ENCODE measurements at places on chromosomes 16 and 17.

GRCh38 chr17:73551759-73552158 is 92.5 kb downstream of the SDK2 start:
- no peak for DNase-seq

- DNase-seq, result no peak
Measured at GRCh38 chr16:2776500-2777139, 460 bp downstream of the ELOB start.

DNA sequence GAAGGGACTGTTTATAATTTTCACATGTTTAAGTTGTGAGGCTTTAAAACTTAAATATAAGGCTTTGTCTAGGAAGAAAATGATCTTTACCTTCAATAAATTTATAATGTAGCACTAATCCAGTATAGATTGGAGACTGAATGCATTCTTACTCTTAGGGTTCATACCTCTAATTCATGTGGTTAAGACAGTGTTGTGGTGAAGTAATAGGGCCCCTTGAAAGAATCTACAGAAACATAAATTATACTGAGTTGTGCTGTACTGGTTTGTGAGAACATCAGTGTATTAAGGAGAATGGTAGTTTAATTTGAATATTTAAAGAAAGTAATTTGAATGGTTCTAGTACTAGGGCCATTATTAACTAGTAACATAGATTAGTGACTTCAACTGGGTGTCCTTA is 13.7 kb downstream of the HAPSTR1 start:
- no peak for DNase-seq

- DNase-seq, result no peak
Measured at GRCh38 chr16:67685388-67686112, 18.9 kb downstream of the C16orf86 start.

DNA sequence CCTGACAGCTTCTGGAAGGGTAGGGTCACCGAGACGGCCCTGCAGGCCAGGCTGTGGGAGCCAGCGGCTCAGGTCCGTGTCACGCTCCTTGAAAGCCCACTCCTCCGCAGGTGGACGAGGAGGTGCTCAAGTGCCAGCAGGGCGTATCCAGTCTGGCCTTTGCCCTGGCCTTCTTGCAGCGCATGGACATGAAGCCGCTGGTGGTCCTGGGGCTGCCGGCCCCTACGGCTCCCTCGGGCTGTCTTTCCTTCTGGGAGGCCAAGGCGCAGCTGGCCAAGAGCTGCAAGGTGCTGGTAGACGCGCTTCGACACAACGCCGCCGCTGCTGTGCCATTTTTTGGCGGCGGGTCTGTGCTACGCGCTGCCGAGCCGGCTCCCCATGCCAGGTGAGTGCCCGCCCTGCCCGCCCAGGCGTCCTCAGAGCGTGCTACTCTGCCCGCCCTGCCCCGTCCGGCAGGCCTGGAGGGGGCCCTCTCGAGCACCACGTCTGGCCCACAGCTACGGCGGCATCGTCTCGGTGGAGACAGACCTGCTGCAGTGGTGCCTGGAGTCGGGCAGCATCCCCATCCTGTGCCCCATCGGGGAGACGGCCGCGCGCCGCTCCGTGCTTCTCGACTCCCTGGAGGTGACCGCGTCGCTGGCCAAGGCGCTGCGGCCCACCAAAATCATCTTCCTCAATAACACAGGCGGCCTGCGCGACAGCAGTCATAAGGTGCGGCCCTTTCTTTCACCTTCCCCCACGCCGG is 1.3 kb downstream of the NAGS start:
- no peak for DNase-seq

- no peak for DNase-seq
Measured at GRCh38 chr16:50745940-50746339, 4.1 kb downstream of the CYLD start.

- no peak for DNase-seq
Measured at GRCh38 chr17:74389084-74389753, 21.9 kb downstream of the GPR142 start.

DNA sequence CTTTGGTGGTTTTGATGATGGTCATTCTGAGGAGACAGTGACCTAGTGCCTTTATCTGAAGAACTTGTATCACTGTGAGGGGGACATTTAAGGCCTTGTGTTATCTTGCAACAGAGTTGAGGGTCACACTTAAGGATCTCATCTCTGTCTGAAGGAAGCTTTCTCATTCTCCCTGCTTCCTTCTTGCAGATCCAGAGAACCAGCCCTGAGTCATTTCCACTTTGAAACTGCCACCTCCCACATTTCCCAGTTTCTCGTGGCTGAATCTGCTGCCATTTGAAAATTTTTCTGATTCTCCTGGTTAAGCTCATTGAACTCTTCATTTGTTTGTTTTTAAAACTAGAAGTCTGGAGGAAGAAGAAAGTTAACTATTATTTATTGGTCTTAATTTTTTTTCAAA is 190.2 kb upstream of the CDH11 start:
- DNase-seq, result no peak

DNA sequence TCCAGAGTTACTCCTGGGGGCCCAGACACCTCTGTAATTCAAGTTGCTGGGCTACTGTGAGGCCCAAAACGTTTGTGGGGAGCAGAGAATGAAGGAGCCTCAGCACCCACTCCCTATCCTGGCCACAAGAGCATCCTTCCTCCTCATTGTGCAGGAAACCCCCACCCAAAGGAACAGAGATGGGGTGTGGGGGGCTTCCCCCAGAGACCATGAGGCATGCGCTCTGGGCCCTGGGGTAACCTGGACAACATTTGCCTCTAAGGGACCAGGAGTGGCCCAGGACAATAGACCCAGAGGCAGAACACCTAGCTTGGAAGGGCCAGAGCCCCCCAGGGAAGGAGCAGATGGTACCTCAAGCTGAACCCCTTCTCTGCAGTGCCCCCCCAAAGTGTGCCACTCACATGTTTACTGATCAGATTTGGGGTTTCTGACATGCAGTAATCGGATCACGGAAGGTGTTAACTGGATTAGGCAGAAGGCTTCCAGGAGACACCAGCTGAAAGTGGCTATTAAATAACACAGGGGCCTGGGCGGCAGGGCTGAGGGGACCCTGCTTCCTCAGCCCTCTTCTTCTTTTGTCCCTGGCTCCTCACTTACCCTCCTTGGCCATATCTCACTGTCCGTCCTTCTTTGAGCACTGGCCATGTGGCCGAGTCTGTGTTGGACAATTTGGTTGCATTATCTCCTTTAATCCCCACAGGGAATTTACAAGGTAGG is 50.8 kb downstream of the SDK2 start:
- DNase-seq, result no peak

- DNase-seq, result no peak
Measured at GRCh38 chr16:53911513-53911912, 207.6 kb downstream of the FTO start.

- DNase-seq, result no peak
Measured at GRCh38 chr16:27778171-27778925, 228.4 kb downstream of the KATNIP start.

DNA sequence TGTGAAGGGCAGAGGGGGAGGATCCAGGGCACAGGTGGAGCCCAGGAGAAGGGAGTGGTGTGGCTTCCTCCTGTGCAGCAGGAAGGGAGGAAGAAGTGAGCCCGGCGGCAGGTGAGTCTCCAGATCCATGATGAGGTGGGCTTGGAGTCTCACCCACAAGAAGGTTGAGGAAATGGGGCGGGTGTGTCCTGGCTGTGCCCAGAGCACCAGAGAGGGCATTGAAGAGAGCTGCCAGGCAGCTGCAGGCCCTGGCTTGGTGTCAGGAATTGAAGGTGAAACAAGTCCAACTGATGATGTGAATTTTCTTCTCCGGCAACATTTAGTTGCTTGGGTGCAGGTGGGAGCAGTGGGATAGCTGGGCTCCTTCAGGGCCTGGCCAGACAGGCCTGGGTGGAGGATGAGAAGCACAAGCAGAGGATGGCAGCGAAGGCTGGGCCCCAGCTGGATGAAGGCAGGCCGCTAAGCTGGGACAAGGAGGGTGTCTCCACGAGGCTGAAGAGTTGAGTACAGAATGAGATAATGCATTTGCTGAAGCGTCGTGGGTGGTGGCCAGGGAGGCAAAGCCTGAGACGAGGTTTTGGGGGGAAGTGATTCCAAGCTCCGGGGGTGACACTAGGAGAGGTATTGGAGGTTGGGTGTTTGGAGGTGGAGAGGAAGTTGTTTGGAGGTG is 18.3 kb downstream of the NT5M start:
- peak; percentile 49 for DNase-seq

DNA sequence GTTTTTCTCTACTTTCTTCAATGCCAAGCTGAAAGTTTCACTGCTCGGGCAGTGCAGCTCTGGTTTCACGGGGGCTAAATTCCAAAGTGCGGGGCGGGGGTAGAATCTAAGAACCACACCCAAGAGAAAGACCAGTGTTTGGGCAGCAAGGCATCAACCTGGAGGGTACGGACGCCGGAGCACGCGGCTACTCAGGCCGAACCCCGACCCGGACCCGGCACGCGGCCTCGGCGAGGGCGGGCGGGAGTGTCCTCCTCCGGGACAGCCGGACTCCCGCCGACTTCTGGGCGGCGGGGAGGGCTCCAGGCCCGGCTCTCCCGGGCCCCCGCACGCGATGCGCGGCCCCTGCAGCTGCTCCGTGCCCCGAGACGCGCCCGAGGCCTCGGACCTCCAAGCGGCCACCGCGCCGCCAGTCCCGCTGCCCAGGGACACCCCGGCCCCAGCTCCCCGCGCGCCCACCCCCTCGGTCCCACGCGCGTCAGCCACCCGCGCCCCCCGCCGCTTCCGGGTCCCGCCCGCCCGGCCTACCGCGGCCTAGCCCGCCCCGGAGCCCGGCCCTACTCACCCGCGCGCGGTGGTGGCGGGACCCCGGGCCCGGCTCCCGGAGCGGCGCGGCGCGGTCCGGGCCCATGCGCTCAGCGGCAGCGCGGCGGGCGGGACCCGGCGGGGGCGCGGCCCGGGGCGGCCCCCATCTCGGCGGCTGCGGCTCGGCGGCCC is 561 bp downstream of the AXIN1 start:
- DNase-seq, result no peak

DNA sequence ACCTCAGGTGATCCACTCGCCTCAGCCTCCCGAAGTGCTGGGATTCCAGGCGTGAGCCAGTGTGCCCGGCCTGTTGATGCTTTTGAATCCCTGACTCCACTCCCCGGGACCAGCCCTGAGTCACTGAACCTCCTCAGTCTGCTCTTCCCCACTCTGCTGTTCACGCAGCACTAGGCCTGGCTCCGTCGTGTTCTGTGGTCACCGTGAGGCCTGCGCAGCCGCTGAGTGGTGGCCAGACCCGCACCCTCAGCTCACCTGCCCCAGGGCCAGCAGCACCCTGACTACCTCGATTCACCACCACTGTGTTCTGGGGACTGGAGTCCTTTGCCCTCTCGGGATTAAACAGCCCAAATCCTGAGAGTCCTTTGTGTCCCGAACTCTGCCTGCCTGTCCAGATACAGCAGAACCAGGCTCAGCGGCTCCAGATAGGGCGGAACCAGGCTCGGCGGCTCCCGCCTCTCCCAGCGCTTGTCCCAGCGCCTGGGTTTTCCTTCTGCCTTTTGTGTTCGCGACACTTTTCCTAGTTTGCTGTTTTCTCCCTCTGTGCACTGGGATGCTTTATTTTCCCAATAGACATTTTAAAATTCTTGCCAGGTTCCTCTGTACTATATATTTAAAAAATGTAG is 58.6 kb upstream of the ENDOV start:
- no peak for DNase-seq

Measured in coronary artery (tissue), 2 donors.